AG04450 (cell line): ENCODE measurements at places on chromosomes 5 and 9.

DNA sequence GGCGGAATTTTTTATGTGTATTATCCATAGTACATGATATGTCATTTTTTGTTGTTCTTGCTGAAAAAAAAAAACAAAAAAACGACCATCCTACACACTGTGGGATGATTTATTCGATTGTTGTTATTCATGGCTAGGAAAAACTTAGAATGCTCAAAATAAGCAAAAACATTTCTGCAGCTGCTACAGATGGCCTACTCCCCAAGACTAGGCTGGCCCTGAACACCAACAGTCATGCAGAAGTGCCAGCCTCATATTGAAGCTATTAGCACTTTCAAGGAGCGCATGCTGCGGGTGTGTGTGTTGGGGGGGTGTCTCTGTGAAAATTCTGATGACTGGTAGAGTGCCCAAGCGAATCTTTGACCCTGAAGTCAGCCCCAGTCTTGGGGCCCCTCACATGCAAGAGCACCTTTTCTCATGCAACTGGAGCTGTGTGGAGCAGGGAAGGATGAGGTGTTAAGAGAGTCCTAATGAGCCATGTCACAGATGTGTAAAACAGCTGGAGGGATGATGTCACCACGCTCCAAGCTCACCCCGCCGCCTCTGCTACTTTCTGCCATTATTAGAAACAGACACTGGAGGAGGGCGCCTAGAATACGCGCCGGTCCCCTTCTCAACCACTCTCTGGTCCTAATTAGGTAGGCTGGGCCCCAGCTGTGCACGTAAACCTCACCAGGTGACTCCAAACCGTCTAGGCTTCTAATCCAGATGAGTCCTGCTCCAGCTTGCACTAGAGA, 61.0 kb upstream of the SMIM23 start:
- no peak for DNase-seq

DNA sequence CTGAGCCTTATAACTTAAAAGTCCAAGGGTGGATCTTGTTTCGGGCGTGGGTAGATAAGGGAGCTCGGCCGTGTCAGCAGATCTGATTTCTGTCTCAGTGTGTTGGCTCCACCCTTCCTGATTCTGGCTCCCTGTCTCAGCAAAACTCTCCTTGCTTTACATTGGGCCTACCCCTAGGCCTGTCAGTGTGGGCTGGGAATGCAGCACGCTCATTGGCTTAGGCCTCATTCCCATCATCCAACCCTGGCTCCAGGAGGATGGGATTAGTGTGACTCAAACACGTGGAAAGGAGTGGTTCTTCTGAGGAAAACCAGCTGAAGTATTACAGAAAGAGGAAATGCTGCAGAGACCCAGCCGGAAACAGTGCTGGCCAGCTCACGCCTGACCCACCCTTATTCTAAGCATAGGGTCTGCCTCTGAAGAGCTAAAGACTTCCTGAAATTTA, 59.9 kb downstream of the ZFAND5 start:
- no peak for DNase-seq

- no peak for DNase-seq
These were observed 917.6 kb upstream of the DMAC1 start for GRCh38 chr9:8717146-8717545.

DNA sequence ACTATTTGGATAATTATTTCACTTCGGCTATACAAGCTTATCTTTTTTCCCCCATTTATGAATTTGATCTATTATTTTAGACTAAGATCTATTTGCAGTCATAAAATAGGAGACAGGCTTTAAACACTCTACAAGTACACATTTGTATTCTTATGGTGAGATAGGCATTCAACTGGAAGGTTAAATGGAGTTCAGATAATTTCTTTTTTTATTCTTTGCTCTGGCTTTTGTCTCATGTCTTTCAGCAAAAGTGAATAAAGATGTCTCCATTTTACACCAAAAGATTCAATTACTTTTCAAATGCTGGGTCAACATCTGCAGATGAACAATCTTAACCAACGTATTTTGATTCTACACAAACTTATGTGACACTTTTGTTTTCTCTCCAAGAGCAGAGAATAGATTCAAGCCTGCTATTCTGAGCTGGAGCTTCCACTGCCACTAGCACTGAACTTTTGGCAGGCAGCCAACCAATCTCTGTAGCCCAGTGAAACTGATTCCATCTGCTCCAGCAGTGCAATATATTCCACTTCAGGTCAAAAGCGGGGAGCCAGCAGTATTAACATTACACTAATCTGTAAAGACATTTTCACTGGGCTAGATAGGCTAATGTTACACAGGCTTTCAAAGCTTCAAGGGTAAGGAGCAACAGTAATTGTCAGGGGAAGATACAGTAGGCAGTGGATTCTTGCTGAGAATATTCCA, 452.0 kb upstream of the ZNF608 start:
- DNase-seq = peak; percentile 56

GRCh38 chr9:76403352-76403751, 9.1 kb upstream of the RFK start:
- peak; percentile 56 for DNase-seq

- no peak for DNase-seq
These were observed 20.0 kb downstream of the PTPN3 start for GRCh38 chr9:109478051-109478563.

GRCh38 chr5:111308951-111309350, 84.8 kb downstream of the CAMK4 start:
- DNase-seq = no peak

GRCh38 chr9:92980085-92980745, 32.9 kb downstream of the FGD3 start:
- no peak for DNase-seq

- no peak for DNase-seq
These were observed 16.0 kb downstream of the CXXC5 start for GRCh38 chr5:139664086-139664693.

DNA sequence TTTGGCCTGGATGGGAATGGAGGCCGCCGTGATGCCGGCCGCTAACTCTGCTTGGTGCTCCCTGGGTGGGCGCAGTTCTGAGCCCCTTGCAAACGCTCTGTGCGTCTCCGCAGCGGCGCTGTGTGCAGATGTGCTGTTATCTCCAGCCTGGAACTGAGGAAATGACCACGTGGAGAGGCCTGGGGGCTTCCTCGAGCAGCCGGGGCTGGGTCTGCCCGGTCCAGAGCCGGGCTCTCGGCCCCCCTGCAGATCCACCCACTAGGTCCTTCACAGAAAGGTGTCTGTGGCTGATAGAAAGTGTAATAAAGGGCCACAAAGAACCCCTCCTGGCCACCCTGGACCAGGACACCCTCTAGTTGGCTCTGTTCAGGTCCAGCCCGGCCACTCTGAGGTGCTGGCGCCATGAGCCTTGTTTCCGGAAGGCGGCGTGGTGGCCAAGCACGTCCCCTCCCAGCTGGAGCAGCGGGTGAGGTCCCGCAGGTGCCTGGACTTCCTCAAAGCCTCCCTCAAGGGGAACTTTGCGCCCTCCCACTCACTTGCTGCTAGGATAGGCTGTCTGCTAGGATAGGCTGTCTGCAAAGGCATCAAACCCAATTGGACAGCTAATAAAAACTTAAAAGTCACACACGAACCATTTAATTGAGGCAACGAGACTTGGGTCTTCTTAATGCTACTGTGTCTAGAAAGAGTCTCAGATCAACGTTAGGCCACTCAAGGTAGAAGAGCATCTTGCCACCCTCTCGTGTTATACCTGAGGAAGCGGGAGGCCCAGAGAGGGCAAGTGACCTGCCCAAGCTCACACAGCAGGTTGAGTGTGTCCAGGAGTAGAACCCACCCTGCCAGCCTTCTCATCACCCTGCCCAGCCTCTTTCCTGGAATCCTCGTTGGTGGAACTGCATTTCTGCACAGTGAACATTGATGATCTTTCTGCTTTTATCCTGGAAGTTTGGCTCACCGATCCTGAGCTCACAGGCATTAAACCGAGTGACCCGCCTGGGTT, 109.3 kb upstream of the FCN2 start:
- DNase-seq = no peak

- no peak for DNase-seq
These were observed 344.3 kb downstream of the ZNF608 start for GRCh38 chr5:124402144-124402581.

DNA sequence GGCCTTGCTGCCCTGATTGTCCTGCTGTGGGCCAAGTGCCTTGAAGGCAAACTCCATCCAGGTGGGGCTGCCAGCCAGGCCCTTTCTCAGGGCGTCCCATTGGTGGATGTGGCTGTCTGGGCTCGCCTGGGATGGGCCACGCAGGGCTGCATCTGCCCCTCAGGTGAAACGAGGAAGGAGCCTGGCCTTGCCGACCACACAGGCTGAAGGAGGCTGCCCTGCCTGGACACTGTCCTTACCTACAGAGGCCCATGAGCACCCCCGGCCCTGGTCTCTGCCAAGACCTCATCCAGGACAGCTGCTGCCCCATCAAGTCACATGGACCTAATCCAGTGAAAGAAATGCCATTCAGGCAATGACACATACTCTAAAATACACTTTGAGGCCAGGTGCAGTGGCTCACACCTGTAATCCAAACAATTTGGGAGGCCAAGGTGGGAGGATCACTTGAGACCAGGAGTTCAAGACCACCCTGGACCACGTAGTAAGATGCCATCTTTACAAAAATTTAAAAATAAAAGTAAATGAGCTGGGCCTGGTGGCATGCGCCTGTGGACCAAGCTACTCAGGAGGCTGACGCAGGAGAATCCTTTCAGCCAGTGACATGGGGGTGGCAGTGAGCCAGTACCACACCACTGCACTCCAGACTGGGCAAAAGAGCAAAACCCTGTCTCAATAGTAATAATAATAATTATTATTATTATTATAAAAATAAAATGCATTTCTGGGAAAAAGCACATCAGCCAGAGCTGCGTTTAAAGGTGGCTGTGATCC, 33.9 kb downstream of the PNPLA7 start:
- no peak for DNase-seq

DNA sequence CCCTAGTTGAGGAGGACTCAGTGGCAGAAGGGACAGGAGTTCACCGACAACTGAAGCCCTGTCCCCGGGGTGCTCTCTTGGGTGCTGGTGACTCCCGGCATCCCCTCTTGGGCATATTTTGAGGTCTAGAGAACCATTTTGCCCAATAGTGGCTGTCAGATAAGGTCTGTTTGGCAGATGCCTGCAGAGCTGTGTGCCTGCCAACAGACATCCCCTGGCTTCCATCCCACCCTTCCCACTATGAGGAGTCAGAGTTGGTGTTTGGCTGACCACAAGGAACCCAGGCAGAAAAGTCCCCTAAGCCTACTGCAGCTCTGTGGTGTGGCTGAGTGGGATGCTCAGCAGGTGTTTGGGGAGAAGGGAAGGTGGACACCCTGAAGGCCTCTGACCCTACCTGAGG, 207.0 kb downstream of the AUH start:
- DNase-seq = no peak

DNA sequence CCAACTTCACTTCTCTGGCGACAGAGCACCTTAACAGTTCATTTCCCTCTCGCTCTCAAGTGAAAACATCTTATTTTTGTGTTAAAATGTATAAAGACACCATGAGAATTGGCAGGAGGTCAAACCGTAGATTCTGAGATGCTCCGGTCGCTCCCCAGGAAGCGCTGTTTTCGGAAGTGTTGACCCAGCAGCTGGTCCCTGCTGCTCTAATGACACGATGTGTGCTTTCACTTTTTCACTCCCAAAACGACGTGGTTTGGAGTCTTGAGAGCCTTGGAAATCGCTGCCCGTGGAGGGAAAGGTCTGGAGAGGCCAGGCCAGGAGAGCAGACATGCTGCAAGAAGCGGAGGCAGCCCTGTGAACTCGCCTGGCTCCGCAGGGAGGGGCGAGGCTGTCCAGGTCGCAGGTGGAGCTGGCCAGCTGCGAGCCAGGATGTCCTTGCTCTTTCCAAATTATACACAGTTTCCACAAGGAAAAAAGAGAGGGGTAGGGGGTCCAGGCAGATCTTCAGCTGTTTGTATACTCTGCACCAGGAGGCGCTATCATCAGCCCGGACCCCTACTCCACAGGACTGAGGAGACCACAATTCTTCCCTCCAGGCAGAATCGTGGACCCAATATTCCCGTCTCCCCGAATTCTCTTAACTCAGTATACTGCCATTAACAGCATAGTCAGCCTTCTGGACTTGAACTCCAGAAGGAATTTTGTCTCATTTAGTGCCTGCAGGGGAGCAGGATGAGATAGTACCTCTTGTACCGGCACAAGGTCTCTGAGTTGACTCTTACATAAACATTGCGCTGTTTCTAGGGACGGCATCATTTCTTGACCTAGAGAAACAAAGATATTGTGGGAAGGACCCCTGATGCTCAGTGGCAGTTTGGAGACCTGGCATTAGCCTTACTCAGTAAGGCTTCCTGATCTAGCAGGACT, 248.6 kb upstream of the ANKRD55 start:
- no peak for DNase-seq

- DNase-seq = no peak
These were observed 20.6 kb downstream of the UNC5A start for GRCh38 chr5:176830995-176831423.

DNA sequence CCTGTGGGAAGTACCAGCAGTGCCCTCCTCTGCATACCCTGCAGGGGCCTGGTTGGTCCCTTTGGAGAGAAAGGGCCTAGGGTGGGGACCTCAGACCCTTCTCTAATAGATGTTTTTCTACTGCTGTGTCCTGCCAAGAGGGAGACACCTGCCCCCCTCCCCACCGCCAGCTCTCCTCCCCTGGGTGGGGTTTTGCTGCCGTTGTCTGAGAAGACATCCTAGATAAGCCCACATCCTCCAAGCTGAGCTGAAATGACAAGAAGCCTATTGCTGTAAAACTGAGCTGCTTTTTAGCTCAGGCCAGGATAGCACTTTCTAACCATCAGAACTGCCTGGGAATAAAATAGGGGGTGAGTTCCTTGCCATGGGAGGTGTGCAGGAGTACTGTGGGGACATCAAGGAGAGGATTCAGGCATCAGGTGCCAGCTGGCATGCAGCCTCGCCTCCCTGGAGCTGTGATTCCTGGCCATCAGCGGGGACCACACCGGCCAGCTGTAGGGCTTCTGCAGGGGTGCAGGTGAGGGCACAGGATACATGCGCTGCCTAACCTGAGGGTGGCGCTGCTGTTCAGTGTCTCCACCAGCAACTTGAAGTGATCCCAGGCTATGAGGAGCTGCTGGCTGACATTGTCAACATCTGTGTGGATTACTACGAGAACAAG, 37.9 kb downstream of the CYFIP2 start:
- DNase-seq = no peak

- no peak for DNase-seq
These were observed 14.4 kb upstream of the TGFBR1 start for GRCh38 chr9:99090336-99091130.

DNA sequence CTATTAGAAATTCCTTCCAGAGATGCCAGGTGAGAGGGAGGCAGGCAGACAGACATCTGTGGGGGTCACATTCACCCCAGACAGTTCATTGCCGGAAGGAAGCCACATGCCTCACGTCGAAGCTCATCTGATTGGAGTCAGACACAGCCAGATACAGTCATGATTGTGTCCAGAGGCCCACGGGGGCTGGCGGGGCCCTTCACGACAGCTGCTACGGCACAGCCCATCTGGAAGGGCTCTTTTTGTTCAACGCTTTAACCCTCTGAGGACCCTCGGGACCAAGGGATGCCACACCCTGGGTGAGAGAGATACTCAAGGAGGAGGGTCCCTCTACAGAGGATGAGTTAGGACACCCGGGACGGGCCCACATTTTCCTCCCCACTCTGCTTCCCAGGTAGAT, 31.9 kb upstream of the GABRP start:
- no peak for DNase-seq
